ENCODE measurements at places on chromosomes 2 and 18.

DNA sequence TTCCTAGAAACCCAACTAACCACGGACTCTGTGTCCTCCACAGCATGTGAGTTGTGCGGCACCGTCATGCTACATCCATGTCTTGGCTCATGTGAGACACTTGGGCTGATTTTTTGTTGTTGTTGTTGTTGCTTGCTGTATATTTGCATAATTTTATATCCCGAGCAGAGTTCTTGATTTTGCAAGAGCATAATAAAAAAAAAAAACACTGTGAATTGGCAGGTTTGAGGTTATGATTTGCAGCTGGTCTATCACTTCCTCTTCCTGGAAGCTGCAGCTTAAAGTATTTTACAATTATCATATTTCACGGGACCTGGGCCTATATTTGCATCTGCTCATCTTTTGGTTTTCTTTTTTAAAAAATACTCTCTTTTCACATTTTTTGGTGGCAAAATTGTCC, 142.3 kb upstream of the NRP2 start:
- DNase-seq: no peak

GRCh38 chr2:866009-866680, 84.5 kb upstream of the SNTG2 start:
- no peak for DNase-seq

- no peak for DNase-seq
Measured at GRCh38 chr2:176856683-176857082, 355.9 kb upstream of the HNRNPA3 start.

DNA sequence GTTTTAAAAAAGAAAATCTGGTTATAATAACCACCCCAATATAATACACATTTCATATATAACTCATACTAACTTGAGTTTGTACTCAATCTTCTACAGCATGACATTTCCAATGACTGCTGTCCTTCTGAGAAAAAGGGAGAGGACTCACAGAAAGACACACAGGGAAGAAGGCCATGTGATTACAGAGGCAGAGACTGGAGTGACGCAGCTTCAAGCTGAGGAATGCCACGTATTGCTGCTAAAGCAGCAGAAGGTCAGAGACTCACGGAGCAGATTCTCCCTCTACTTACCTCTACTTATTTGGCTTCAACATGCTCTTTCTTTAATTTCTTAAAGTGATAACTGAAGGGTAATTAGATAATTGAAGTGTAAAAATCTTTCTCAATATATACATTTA, 753.5 kb upstream of the PKDCC start:
- DNase-seq: no peak

- DNase-seq: no peak
Measured at GRCh38 chr2:135320465-135321355, 210.3 kb downstream of the ZRANB3 start.

- no peak for DNase-seq
Measured at GRCh38 chr2:149559341-149560068, 28.1 kb downstream of the MMADHC start.

GRCh38 chr18:22613058-22613690, 195.5 kb upstream of the CTAGE1 start:
- no peak for DNase-seq

DNA sequence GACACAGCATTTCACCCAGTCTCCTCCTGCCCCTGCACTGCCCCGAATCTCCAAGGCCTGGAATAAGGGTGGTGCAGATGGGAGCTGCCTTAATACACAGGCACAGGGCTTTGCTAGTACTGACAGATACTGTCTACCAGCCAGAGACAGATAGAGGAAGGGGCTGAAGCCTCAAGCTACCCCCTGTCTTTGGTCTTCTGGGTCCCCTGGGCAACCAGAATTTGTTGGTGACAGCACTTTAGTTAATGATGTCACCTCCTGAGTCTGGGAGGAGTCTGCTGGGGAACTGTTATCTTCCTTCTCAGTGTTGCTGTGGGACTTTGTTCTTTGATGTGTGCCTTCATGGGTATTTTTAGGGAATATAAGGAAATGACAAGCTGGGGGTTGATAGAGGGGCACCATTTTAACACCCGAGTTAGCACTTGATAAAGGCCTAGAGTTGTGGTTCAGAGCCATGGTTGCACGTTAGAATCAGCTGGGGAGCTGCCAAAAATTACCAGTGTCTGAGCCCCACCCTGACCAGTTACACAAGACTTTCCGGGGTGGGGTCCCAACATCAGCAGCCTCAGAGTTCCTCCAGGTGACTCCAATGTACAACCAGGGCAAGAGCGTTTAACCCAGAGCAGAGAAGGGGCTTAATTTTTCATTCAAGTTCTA, 136.8 kb downstream of the SMAD7 start:
- DNase-seq: no peak

- DNase-seq: no peak
Measured at GRCh38 chr2:196949116-196949515, 22.6 kb upstream of the PGAP1 start.

GRCh38 chr18:36525913-36526312, 228.4 kb downstream of the FHOD3 start:
- no peak for DNase-seq

DNA sequence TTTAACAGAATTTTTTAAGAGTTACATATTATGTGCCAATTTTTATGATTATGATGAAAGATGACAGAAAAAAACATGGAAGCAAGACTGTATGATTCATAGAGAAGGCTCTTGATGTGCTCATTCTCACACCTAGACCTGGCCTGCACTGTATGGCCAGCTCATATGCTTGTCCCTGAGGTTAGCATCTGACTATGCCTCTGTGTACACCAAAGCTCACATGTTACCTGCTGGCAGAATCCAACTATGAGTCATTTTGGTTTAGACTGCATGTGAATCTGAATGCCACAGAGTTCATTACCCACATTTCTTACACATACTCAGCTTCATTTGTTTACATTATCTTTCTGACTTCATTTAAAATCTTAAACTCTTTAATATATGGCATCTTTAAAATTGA, 139.0 kb downstream of the DSC3 start:
- DNase-seq: peak; percentile 89

DNA sequence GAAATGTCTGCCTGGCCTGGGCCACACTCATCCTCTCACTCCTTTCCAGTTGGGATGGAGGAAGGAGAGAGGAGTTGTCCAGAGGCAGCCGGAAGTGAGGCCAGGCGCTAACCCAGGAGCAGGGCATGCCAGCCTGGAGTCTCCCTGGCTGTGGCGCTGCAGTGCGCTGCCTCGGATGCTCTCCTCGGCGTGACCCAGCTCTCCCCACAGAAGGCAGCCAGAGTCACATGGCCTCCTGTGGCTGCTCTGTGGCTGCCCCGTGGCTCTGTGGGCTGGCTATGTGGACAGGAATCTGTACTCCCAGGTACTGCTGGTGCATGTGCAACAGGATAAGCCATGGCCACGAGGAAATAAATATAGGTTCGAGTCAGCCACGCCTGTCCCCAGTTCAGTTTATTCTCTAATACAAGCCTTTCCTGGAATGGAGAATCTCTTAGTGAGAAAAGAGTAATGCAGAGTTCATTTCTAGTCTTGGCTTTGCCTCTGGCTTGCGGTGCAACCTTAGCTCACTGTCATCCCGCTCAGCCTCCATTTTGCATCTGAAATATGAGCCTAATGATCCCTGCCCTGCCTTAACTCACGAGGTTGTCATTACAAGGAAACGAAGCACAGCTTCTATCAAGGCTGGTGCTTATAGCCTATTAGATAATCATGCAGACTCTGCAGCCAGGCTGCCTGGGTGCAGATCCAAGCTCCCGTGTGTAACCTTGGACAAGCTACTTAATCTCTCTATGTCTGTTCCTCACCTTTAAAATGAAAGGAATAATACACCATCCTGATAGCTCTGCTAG, 106.3 kb downstream of the ANTXR1 start:
- DNase-seq: no peak

- no peak for DNase-seq
Measured at GRCh38 chr2:230913406-230914143, 11.5 kb downstream of the GPR55 start.

- no peak for DNase-seq
Measured at GRCh38 chr18:59690186-59690982, 6.8 kb downstream of the CCBE1 start.

GRCh38 chr18:51110073-51110797, 80.2 kb downstream of the SMAD4 start:
- DNase-seq: no peak

DNA sequence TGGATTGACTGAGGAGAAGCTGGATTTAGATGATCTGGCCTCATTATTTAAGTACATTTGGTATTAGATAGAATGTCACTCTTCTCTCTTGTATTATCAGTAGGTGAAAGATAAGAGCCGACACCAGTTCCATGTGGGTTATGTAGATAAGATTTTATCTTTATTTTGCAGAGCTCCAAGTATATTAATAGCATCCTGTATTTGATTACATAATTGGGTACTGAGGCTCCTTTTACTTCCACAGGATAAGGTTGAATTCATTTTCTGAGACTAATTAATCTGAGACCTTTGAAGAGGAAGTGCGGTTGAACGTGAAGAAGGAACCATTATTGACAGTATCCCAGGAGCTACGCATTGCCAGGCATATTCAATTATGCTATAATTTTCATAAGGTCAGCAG, 32.8 kb upstream of the CD226 start:
- no peak for DNase-seq

GRCh38 chr18:46750626-46751025, 6.2 kb downstream of the ST8SIA5 start:
- no peak for DNase-seq

GRCh38 chr2:62660582-62661262, 44.8 kb upstream of the EHBP1 start:
- DNase-seq: peak; percentile 18

GRCh38 chr2:19048593-19049266, 309.7 kb downstream of the OSR1 start:
- DNase-seq: no peak

- DNase-seq: no peak
Measured at GRCh38 chr2:42804338-42804737, 12.0 kb upstream of the HAAO start.

GRCh38 chr2:235826826-235827225, 333.0 kb downstream of the AGAP1 start:
- DNase-seq: no peak

DNA sequence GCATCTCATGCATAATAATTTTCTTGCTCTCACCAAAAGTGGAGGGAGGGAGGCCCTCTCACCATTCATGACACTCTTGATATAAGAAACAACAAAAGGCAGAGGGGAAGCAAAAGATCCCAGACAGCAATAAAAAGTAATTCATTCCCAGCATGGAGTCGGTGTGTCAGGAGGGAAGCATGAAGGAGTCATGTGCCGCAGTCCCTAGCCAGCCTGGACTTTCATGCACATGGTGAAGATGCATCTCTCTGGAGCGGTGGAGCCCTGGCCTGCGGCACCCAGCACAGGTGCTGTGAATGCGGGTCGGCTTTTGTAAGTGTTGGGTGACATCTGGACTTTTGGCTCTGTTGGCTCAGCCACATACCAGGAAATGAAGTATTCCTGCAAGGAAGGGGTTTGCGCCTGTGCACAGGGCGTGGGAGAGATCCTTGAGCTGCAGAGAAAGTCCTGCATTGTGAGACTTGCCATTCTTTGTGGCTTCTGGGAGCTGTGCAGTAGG, 119.4 kb downstream of the COPS8 start:
- DNase-seq: no peak

GRCh38 chr2:6554466-6554865, 311.2 kb downstream of the CMPK2 start:
- DNase-seq: no peak

- no peak for DNase-seq
Measured at GRCh38 chr2:119008108-119008507, 66.1 kb downstream of the MARCO start.

DNA sequence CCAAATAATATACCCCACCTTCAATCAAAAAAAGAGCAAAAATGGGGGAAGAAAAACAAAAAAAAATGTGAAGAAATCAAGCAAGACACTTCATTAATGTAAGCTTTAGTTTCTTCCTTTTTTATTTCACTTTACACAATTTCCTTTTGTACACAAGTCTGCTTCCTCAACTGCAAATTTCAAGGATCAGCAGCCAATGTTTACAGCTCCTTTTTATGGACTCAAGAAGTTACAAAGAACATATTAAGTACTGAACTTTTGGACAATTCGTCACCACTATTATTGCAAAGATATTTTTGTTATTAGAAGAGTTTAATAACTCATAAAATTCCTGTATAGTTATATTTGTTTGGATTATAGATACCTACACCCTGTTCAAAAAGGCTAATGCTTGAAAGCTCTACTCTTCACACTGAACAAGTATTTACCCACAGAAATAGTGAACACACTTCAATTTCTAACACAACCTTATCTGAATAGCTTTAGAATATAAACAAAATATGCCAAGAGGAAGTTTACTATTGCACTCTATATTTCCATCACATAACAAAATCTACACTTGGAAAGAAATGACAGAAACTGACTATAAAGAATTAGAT, 658.7 kb upstream of the CNTNAP5 start:
- DNase-seq: no peak

DNA sequence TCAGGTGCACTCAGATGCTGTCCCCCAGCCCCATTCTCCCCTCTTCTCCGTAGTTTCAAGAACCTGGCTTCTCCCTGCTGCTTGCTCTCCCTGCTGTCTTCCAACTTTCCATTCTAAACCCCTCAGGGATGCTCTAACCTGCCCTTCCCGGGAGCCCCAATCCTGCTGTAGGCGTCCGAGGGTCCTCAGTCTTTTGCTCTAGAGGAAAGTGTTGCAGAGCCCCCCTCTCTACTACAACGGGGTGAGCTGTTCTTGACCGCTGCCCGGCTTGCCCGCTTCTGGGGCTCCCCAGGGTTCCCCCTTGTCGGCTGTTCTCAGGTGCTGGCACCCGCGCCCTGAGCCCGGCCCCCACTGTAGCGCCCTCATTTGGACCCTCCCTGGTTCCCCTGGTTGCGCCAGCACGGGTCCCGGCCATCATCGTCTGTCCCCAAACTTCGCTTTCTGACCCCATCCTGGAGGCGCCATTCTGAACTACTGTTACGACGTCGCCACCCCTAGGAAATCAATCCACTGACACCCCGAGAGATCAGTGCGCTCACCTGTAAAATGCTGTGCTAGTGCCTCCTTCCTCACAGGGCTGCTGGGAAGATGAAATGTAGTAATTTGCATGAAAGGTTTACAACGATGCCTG, 31.9 kb upstream of the REG3G start:
- DNase-seq: no peak

DNA sequence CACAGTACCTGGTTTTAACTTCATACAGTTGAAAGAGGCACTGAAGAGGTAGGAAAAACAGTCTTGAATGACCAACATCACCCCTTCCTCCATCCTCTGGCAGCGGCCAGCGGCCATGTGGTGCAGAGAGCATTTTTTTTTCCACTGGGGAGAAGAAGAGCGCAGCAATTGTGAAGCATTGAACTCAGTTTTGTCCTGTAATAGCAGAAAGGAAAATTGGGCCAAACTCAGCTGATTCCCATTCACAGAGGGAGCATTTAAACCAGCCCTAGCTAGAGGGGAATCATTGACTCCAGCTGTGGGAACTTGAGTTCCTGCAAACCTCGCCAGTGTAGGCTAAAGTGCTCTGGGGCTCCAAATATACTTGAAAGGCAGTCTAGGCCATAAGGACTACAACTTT, 316.6 kb upstream of the CHST9 start:
- DNase-seq: no peak

DNA sequence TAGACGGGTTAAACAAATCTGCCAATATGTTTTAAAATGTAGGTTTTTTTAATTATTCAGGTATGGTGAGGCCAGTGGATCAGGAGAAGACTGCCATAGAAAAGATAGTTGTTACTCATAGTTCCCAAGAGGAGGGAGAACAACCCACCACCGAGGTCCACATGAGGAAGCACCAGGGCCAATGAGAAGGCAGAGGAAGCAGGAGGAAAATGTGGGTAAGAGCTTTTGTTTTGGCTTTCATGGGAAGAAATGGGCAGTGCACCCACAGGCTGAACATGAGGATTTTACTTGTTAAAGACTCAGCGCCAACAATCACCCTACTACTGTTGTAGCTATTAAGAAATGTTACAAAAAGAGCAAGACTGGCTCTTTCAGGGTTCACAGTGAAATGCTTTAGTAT, 191.8 kb upstream of the HNMT start:
- no peak for DNase-seq

Measured in kidney epithelial cell (primary cell).